ENCODE measurements at places on chromosomes 6 and 20.
A peak's percentile ranks its signal among the peaks of the same experiment; 100 is the strongest.

DNA sequence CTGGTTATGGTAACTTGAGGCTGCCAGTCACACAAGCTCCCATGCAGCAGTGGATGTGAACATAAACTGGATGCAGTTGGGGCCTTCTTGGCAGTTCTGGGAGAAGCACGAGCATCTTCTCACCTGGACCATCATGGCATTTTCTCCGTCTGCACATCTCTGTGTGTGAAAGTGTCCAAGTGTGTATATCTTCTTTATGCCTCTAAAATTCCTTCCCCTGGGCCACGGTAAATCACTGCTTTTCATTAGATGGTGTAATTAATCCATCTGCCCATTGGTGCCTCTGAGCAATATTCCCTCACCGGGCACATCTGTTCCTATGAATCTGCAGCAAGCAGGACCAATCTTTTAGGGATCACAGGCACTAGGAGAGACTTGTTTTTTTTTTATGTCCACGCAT, 138.0 kb downstream of the MAP3K7 start:
- no peak for DNase-seq

DNA sequence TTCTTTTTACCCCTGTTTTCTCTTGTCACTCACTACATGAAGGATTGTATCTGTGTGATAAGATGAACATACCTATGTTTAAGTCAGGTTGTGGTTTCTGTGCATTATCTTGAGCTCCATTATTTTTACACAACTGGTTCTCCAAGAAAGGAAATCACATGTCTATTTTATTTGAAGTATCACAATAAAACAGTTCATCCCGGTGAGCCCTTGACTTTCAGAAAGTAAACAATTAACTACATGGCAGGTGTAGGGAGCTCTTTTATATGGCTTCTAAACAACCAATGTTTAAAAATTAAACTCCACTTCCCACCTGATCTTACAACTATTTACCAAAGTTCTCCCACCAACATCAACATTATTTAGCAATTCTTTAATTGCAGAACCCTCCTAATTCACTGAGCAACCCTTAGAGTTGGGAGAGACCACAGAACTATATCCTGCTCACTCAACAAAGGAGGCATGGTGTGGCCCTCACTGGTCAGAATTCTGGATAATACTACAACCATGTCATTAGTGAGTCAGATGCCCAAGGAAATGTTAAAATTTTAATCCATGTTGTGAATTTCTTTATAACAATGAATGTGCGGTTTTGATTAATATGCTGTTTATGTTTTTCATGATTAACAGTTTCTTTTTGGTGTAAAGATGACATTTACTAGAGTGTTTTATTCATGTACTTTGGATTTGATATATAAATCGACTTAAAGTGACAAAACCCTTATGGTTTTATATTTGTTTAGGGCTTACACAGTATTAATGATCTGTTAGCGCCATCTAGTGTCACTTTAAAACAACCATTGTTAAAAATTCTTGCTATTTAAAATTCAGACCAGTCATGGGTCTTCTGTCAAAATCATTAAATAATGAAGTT, 50.0 kb upstream of the SCGN start:
- DNase-seq = peak; percentile 12

- no peak for DNase-seq
These were observed 337.0 kb downstream of the THBS2 start for GRCh38 chr6:168916576-168917211.

GRCh38 chr20:47749339-47749738, 35.9 kb downstream of the SULF2 start:
- DNase-seq = no peak

- DNase-seq = no peak
These were observed 5.8 kb downstream of the UBE2V1 start for GRCh38 chr20:50107086-50107660.

GRCh38 chr6:28003661-28004060, 46.6 kb downstream of the OR2B6 start:
- no peak for DNase-seq

- no peak for DNase-seq
These were observed 59.5 kb downstream of the TRIM38 start for GRCh38 chr6:26022132-26022472.

DNA sequence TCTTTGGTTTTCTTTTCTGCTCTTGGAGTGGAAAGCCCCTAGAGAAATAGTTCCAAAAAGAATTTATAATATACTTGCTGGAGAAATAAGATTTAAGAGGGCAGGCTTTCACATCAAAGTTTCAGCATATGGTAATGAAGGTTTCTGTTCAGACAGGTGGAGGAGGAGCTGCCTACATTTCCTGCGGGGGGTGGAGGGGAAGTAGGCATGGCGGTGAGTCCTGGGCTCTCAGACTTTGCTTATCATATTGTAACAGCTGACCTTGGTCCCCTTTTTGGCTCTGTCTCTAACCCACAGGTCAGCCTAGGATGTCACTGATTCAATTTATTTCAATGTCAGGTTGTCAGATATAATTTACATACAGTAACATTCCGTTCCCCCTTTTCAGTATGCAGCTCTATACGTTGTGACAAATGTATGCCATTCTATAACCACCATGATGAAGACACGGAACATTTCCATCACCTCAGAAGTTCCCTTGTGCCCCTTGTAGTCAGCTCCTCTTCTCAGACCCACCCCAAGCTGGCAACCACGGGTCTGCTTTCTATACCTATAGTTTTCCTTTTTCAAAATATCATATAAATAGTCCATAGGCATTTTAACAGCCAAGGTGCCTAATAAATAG, 77.6 kb upstream of the GGTLC1 start:
- DNase-seq = no peak

GRCh38 chr6:94278146-94278545, 858.8 kb upstream of the EPHA7 start:
- no peak for DNase-seq
